ENCODE measurements at places on chromosomes 2 and 18.
A peak's percentile ranks its signal among the peaks of the same experiment; 100 is the strongest.

DNA sequence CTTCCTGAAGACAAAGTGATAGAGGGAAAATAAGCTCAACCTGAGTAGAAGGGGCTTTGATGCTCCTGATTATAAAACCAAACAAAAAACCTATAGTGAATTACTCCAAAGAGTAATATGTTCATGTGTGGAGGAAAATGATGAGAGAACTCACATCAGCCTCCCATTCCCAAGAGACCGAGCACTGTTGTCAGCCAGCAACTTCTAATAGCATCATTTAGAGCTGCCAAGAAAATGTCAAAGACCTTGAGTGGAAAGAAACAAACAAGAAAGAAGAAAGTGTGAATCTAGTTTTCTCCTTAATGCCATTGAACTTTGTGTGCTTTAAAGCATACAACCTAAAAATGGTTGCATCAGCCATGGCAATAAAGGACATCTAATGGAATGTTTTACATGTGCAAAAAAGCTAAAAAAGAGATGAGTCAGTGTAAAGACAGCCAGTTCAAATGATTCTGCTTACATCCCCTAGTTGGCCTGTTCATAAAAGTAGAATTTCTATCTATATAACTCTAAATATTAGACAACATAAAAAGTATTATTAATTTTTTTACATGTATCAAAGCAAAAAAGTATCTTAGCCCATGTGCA is 1066.2 kb downstream of the TDRD15 start:
- DNase-seq: no peak

- DNase-seq: no peak
Observed at GRCh38 chr2:71887196-71887595, 260.5 kb downstream of the CYP26B1 start.

- no peak for DNase-seq
Observed at GRCh38 chr2:73266061-73266901, 18.0 kb downstream of the FBXO41 start.

DNA sequence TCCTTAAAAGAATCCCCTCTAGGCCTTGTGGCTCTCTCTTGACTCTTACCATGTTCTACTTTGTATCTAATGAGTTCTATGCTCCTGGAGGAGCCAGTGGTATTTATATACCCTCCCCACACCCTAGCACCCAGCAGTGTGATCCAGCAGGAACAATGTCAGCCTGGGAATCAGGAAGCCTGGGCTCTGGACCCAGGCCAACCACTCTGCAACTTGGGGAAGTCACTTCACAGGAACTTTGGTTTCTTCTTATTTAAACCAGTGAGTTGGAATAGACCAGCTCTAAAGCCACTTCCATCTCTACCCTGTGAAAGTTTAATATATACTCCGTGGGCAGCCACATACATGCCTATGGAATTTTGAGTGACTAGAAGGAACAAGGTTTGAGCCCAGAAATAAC is 11.6 kb upstream of the SPTBN1 start:
- DNase-seq: no peak

DNA sequence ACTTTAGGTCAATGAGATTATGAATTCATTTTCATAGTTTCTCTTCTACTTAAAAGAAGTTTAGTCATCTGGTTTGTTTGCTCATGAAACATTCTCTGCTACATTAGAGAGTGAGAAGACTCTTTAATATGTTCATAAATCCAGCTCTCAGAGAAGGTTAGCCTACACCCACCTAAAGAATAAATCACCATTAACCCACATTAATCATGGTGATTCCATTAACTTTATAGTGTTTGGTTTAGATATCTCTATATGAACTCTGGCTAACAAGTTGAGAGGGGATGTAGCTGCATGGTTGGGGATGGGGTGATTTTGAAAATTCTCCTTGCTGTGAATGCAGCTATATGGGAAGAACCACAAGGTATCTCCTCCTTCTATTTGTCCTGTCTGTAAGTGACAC is 10.7 kb downstream of the TFPI start:
- DNase-seq: no peak

DNA sequence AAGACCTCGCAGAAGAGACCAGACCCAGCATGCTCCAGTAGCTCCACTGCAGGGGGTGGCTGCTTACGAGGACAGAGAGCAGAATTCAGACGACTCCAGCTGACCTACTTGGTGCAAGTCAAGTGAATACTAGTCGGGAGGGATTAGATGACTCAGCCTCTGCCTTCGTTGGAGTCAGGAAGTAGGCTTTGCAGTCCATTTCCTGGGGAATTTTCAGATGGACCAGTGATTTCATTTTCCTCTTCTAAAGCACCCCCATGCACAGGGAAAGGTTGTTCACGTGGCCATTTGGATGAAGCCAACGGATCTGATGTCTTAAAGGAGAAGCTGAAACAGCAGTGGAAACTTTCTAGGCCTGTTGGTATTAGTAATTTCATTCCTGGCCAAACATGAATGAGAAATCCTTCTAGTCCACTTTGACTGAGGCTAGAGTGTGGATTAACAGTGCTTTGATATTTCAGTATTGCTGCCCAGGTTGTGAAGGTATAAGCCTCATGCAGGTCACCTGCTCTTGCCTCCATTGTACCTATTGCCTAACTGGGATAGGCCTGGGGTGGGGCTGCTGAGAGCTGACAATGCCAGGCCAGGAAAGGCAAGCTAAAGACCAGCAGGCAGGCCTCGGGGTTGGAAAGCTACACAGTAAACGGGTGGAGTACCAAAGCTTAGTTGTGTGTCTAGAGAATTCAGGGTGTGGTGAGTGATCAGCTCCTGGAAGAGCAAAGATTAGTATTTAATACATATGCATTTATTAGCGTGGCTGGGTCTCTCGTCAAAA is 117.6 kb upstream of the FOSL2 start:
- no peak for DNase-seq

GRCh38 chr18:49342690-49343089 is 117.8 kb downstream of the DYM start:
- no peak for DNase-seq

- DNase-seq: peak; percentile 17
Observed at GRCh38 chr2:241218131-241219029, 29.9 kb downstream of the ANO7 start.

DNA sequence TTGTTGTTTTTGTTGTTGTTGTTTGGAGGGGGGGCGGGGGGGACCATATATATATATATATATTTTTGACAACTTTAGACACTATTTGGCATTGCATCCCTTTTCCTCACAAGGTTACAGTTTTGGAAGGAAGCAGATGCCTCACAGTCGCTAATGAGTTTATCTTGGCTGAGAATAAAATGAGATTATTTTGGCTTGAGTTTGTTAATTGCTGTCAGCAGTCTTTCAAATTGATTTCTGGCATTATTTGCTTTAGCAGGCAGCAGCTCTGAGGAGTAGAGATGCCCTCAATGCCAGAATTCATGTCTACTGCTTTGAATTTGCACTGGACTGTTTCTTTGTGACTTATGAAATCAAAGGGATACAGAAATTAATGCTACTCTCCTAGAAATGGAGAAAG is 595.2 kb upstream of the HNMT start:
- DNase-seq: no peak

DNA sequence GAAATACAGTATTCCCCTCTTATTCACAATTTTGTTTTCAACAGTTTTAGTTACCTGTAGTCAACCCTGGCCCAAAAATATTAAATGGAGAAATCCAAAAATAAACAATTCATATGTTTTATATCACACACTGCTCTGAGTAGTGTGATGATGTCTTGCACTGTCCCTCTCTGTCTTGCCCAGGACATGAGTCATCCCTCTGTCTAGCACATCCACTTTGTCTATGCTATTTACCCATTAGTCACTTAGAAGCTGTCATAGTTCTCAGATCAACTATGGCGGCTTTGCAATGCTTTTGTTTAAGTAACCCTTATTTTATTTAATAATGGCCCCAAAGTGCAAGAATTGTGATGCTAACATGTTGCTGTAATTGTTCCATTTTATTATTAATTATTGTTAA is 380.6 kb upstream of the REG3G start:
- no peak for DNase-seq

GRCh38 chr2:236793023-236794011 is 223.7 kb downstream of the ACKR3 start:
- no peak for DNase-seq

GRCh38 chr2:195151711-195152110 is 505.3 kb upstream of the SLC39A10 start:
- no peak for DNase-seq

DNA sequence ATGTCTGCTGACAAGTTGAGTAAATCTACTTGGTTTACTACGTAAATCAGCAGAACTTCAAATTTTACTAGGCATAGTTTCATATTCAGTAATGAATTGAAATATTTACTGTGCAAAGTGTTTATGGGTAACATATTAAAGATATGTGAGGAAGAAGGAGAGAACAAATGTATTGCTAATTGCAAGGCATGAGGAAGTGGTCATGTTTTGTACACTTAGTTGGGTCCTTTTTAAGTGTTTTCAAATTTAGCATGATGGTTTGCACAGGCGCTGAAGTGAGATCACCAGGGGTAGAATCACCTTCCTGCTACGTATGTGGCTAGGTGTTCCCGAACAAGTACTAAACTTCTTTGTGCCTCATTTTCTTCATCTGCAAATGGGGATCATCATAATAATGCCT is 1534.4 kb downstream of the LRP1B start:
- peak; percentile 4 for DNase-seq

- no peak for DNase-seq
Observed at GRCh38 chr2:197306696-197307040, 3.9 kb downstream of the ANKRD44 start.

DNA sequence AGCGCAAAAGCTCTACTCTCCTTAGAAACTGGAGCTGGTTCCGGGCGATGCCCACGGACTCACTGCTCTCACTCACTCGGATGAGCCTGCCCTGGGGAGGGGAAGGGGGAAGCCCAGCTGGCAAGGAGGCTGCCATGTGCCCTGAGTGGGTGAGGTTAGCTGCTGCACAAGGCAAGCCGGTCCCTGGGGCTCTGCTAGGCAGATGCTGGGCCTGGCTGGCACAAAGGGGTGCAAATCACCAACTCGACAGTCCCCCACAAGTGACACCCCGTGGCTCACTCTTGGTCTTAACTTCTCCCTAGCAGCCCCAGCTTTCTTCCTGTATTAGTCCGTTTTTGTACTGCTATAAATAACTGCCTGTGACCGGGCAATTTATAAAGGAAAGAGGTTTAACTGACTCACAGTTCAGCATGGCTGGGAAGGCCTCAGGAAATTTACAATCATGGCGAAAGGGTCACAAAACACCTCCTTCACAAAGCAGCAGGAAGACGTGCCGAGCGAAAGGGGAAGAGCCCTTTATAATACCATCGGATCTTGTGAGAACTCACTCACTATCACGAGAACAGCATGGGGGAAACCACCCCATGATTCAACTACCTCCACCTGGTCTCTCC is 33.2 kb downstream of the ADCY3 start:
- no peak for DNase-seq

GRCh38 chr2:171411791-171412483 is 21.9 kb downstream of the METTL8 start:
- DNase-seq: no peak

DNA sequence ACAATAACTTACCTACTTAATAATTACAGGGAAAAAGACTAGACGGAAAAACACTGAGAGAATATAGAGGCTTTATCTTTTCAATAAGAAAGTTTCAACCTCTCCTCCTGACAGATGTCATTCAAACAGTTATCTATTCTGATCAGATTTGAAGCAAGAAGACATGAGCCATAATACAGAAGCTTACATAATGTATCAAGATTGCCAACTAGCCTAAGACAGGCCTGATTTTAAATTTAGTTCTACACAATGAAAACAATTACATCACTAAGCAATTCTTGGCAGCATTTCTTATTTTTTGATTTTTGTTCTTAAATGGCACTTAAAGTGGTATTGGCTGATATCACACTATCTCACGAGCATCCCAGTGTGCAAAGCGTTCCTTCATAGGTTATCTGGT is 41.6 kb downstream of the GPR155 start:
- no peak for DNase-seq

DNA sequence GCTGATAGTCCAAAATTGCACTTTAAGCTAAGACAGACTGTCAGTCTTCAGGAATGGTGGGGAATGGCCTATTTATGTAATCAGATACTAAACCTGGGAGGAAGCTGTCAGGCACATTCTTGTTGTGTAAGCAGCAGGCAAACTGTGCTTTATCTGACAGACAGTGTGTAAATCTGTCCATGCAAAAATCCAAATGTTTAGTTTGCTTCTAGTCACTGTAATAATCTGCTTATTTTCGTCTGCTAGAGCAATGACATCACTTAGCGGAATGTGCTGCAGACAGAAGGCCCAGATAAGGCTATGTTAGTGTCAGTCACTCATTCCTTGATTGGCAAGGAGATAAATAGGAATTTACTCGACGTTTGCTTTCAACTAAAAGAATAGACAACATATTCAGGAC is 263.5 kb downstream of the ZNF407 start:
- no peak for DNase-seq

DNA sequence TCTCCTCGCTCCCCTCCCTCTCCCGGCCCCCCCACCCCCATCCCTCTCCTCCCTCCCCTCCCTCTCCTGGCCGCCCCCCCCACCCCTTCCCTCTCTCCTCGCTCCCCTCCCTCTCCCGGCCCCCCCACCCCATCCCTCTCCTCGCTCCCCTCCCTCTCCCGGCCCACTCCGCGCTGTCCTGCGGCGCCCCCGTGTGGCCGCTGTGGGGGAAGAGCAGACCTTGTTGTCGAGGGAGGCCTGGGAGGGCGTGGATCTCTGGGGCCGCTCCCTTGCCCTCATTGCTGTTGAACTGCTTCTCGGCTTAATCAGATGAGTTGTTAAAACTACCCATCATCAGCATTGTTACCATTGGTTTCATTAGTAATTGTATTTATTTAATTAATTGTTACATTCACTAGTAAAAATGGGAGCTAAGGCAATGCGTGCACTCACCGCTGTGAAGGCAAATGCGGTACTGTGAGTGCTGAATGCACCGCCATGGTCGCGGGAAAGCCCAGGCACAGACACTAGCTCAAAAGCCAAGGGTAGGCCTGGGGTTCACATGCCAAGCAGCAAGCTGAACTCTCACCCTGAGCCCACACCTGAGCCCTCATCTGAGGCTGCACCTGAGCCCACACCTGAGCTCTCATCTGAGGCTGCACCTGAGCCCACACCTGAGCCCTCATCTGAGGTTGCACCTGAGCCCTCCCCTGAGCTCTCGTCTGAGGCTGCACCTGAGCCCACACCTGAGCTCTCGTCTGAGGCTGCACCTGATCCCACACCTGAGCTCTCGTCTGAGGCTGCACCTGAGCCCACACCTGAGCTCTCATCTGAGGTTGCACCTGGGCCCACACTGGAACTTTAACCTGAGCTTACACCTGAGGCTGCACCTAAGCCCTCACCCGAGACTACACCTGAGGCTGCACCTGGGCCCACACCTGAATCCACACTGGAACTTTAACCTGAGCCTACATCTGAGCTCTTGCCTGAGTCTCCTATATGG is 8.8 kb downstream of the RTP5 start:
- no peak for DNase-seq

- DNase-seq: no peak
Observed at GRCh38 chr2:126586317-126586716, 69.6 kb upstream of the GYPC start.
